ENCODE measurements at places on chromosomes 1 and 21. TPM values are rescaled to one million over a fixed set of nuclear protein-coding genes. Genes with fewer than 3 reads are reported as not detected.

GBP4 gene
- 24.1 TPM for total RNA-seq

KCNT2 gene
- total RNA-seq = 3.0 TPM

FCRL5 gene
- total RNA-seq = 1.7 TPM

GRCh38 chr21:42243026-42243425, 24.1 kb downstream of the ABCG1 start:
- no peak for DNase-seq

DNA sequence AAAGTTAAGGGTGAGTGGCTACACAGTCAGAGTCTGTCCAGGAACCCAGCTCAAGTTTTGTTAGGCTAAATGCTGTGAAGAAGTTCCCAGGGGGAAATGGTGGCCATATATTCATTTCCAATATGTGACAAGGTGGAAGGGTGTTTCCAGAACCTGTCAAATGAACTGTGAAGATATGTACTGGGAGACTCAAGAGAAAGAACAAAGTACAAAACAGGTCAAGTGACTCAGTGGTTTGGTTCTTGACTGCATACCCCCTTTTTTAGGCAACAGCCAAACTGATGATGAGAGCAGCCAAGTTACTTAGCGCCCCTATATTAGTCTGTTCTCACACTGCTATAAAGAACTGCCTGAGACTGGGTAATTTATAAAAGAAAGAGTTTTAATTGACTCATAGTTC, 18.6 kb upstream of the FBXO28 start:
- DNase-seq = no peak

DNA sequence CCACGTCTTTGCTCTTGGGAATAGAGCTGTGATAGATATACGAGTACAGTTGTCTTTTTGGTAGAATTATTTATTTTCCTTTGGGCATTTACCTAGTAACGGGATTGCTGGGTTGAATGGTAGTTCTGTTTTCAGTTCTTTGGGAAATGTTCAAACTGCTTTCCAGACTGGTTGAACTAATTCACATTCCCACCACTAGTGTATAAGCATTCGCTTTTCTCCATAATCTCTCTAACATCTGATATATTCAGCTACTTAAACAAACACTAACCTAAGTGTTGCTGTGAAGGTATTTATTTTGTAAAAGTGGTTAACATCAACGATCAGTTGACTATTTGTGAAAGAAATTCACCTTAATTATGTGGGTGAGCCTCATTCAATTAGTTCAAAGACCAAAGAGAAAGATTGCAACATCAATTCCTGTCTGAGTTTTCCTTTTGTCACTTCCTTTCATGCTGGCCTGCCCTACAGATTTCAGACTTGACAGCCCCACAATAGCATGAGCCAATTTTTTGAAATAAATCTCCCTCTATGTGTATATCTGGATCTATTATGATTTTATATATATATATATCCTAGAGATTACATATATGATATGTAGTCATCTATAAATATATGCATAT, 26.7 kb upstream of the DUSP10 start:
- DNase-seq = peak; percentile 44

DNA sequence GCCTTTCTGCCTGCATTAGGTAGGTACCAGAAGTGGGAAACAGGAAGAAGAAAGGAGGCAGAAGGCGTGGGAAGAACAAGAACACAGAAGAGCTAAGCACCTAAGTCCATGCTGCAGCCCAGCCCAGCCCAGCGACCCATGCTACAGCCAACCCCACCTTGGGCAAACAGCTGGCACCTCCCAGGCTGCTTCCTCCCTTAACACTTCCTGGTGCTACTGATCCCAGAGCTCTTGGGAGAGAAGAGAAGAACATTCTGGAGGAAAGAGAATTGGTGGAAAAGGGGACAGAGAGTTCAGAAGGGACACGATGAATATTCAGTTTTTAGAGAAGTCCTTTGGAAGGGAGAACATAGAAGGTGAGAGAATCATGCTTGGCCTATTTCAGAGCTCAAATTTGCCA, 28.5 kb downstream of the PLEKHA6 start:
- no peak for DNase-seq
